Activated CD8-positive, alpha-beta memory T cell treated with anti-CD3 and anti-CD28 coated beads, Interleukin-2, amount 10 ng/mL, durations not matched to agents 7 days and 5 days (primary cell): ENCODE measurements at places on chromosomes 13 and 19. TPM values are rescaled to one million over a fixed set of nuclear protein-coding genes. Genes with fewer than 3 reads are reported as not detected.
A peak's percentile ranks its signal among the peaks of the same experiment; 100 is the strongest.

DNA sequence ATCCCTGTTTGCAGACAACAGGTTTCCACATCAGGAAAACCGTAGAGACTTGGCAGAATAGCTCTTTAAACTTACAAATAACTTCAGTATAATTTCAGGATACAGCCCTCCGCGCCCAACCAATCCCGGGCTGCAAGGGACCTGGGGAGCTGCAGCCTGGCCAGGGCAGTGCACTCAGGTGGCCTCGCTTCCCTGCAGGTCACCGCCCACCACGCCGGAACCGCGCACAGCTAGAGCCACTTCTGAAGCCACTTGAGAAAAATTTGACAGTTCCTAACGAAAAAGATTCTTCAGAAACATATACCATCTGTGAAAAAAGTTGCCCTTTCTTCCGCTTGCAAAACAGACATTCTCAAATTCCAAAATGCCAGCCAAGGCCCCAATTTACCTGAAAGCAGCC, 11.1 kb downstream of the ZNF91 start:
- H3K36me3 ChIP-seq: peaks cover 88% of the 10 kb centered on the region
- DNase-seq: no peak
- no peak overlapping the region for H3K4me3 ChIP-seq
- no peak overlapping the region for H3K27ac ChIP-seq
- peaks cover 6% of the 10 kb centered on the region for H3K4me1 ChIP-seq
- no peaks in the 10 kb centered on the region for H3K27me3 ChIP-seq

DNA sequence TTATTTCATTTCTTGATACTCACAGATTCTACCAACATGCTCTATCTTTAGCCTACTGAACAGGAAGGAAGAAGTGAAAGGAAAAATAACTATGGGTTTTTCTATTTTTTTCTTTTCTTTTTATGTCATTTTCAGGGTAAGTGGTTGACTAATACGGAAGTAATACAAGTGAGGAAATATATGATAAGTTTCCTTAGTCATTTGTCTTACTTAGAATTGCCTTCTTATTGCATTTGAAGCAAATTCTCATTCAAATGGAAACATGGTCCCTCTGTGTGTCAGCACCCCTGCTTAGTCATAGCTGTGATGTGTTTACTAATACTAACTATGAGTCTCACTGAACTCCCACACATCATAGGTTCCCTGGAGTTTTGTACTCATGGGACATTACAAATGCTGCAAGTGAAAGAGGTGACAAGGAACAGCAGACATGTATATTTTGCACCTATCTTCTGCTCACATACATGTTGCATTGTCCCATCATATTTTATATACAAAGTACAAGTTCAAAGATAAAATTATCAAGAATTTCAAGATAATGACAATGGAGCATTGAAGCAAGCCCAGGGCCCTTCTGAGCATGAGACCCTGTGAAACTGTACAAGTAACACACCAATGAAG, 60.1 kb downstream of the DCT start:
- no peak overlapping the region for H3K4me3 ChIP-seq
- DNase-seq: no peak
- peak overlapping the region; percentile 33 for H3K27ac ChIP-seq
- H3K36me3 ChIP-seq: peaks cover 16% of the 10 kb centered on the region

DNA sequence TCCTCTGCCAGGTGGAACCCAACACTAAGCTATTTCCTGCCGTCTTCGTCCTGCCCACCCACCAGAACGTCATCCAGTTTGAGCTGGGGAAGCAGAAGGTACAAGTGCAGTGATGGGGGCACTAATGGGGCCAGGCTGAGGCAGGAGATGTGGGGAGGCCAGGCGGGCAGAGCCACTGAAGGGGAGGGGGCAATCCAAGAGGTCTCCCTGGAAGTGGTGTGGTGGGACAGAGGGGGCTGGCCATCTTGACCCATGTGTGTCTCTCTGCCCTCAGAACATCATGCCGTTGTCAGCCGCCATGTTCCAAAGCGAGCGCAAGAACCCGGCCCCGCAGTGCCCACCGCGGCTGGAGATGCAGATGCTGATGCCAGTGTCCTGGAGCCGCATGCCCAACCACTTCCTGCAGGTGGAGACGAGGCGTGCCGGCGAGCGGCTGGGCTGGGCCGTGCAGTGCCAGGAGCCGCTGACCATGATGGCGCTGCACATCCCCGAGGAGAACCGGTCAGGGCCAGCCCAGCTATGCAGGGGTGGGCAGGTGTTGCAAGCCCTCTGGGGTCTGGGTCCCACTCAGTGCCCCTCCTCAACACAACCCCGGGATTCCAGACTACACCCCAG, 49.6 kb downstream of the RYR1 start:
- no peaks in the 10 kb centered on the region for H3K36me3 ChIP-seq
- H3K27ac ChIP-seq: no peak overlapping the region
- H3K4me1 ChIP-seq: no peaks in the 10 kb centered on the region
- H3K27me3 ChIP-seq: peaks cover 7% of the 10 kb centered on the region
- DNase-seq: no peak

GRCh38 chr19:10815969-10816644, 19.9 kb downstream of the TMED1 start:
- no peaks in the 10 kb centered on the region for H3K27me3 ChIP-seq
- peaks cover 56% of the 10 kb centered on the region for H3K4me1 ChIP-seq
- peaks cover 33% of the 10 kb centered on the region for H3K36me3 ChIP-seq

DNA sequence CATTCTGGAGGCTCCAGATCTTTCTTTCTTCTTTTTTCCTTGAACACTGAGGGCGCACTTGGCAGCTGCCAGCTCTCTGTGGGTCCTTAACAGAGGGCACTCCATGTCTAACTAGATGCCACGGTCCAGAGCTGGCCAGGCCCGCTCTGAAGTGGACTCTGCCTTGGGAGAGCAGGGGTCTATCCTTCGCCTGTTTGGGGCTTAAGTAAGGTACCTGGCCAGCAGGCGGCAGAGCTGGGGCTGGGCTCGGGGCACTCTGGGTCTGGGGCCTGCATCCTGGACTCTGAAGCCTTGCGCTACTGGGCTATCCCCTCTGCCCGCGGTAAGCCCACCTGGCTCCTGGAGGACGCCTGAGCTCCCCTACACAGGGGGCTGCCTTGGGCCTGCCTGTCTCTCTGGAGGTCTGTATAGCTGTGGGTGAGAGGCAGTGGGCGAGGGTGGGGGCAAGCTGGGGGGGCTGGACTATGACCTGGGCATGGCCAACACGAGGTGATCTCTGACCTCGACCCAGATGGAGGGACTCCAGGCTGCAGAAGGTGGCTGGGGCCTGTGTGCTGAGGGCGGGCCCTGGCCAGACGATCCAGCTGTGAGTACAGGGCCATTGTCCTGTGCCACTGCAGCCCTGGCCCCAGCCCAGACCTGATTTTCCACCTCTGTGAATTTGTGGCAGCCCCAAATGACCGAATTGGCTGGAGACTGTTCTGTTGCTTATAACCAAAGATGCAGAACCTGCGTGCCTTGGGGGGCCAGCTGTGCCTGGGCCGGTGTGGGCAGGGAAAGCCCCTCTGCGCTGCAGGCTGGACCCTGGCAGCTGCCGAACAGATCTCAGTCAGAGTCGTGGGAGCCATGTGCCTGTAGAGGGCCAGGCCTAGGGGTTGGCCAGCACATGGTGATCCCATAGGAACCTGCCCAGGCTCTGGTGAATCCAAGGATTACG, 26.5 kb downstream of the CEBPG start:
- H3K27ac ChIP-seq: no peak overlapping the region
- no peaks in the 10 kb centered on the region for H3K36me3 ChIP-seq
- H3K4me1 ChIP-seq: no peaks in the 10 kb centered on the region
- DNase-seq: no peak

Gene CGB8
- not detected for total RNA-seq

Gene PABPC3
- 0.20 TPM for total RNA-seq

Gene C19orf47
- total RNA-seq: 25.9 TPM
